ENCODE measurements at places on chromosomes 11 and 22.
A peak's percentile ranks its signal among the peaks of the same experiment; 100 is the strongest.

GRCh38 chr11:58446294-58446693 is 4.3 kb upstream of the OR5B12 start:
- no peak for DNase-seq

GRCh38 chr11:37449146-37449545 is 851.1 kb upstream of the RAG2 start:
- peak; percentile 71 for DNase-seq

- no peak for DNase-seq
Observed at GRCh38 chr11:47907499-47907898, 59.3 kb upstream of the NUP160 start.

DNA sequence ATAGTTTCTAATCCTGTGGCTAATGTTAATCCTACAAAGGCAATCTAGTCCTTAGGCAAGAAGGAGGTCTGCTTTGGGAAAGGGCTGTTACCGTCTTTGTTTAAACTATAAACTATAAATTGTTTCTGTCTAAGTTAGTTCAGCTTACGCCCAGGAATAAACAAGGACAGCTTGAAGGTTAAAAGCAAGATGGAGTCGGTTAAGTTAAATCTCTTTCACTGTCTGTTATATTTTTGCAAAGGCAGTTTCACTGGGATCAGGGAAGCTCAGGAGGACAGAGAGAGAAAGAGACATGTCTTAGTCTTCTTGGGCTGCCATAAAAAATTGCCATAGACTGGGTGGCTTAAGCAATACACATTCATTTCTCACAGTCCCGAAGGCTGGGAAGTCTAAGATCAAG is 27.6 kb upstream of the CEP295 start:
- no peak for DNase-seq

DNA sequence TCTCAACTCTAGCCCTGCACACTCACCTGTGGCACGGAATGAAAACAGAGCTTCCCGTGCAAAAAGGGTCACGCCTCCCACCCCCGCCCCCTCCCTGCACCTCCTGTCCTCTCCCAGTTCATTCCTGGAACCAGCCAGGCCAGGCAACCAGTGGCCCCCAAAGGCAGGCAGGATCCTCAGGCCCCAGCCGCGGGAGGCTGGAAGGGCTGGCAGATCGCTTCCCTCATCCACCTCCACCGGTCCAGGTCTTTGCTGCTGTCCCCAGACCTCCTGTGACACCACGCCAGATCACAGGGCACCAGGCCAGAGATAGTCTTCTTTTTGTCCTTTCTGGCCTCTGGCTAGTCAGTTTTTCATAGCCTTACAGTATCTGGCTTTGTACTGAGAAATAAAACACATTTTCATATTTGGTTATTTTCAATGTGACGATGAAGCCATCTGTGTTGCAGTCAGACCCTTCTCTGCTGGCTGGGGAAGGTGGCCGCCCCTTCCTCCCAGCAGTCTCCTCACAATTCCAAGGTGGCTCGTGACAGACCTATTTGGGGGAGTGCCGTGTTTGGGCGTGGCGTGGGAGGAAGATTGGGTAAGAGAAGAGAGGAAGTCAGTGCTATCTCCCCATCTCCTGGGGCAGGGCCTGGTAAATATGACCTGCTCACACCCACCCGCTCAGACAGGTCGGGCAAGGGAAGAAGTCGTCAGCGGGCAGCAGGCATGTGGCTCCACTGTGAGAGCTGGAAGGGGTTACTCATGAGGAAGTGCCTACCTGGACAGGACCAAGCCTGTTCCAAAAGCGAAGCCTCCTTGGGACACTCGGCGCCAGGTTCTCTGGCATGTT is 9.1 kb downstream of the SSH3 start:
- DNase-seq, result no peak

GRCh38 chr11:3341298-3341697 is 37.6 kb downstream of the ZNF195 start:
- DNase-seq, result peak; percentile 53

All from SJCRH30 (cell line).